ENCODE measurements at places on chromosomes 16 and 17. TPM values are rescaled to one million over a fixed set of nuclear protein-coding genes. Genes with fewer than 3 reads are reported as not detected.

Gene SLC12A3
- total RNA-seq = not detected

GRCh38 chr17:62897706-62898105 lies 68.3 kb upstream of the TANC2 start:
- H3K36me3 ChIP-seq = no peaks in the 10 kb centered on the region
- H3K27ac ChIP-seq = no peak overlapping the region
- no peak for DNase-seq
- H3K4me3 ChIP-seq = no peak overlapping the region

Gene RBBP6
- total RNA-seq = 32.2 TPM

DNA sequence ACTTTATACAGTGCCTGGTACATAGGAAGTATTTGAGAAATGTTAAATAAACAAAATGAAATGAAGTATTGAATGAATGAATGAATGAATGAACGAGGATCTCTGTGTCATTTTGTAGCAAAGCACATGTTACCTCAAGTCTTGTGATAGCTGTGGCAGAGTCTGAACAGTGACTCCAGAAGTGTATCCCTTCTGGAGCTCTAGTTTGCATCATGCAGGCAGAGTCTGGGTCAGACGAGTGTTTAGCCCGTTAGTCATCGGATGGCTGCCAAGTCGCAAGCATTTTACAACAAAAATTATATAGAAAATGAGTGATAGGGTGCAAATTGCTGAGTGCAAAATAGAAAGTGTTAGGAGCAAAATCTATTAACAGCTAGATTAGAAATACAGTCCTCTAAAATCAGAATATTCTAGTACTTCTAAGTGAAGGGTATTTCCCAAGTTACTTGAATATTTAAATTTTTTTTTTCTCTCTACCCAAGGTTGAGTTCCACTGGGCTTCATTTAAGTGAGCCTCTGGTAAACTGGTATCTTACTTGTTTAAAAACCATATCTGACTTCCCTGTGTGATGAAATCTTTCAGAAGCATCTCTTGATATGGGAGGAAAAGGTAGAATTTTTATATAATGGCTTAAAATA lies 113.3 kb downstream of the FTO start:
- no peaks in the 10 kb centered on the region for H3K27me3 ChIP-seq
- no peaks in the 10 kb centered on the region for H3K36me3 ChIP-seq
- no peak overlapping the region for H3K4me3 ChIP-seq
- peaks cover 26% of the 10 kb centered on the region for H3K4me1 ChIP-seq
- H3K27ac ChIP-seq = no peak overlapping the region
- DNase-seq = no peak

GRCh38 chr17:9249245-9249953 lies 228.1 kb downstream of the NTN1 start:
- H3K27me3 ChIP-seq = no peaks in the 10 kb centered on the region
- no peak for DNase-seq
- H3K36me3 ChIP-seq = no peaks in the 10 kb centered on the region
- H3K4me1 ChIP-seq = peaks cover 2% of the 10 kb centered on the region
- no peak overlapping the region for H3K27ac ChIP-seq
- no peak overlapping the region for H3K4me3 ChIP-seq

GRCh38 chr17:17684906-17685774 lies 3.9 kb downstream of the RAI1 start:
- no peaks in the 10 kb centered on the region for H3K27me3 ChIP-seq
- H3K36me3 ChIP-seq = no peaks in the 10 kb centered on the region
- peak overlapping the region; percentile 80 for H3K27ac ChIP-seq
- H3K4me1 ChIP-seq = peaks cover 30% of the 10 kb centered on the region
- no peak overlapping the region for H3K4me3 ChIP-seq
- DNase-seq = peak; percentile 64

- H3K27ac ChIP-seq = peak overlapping the region; percentile 48
- peaks cover 21% of the 10 kb centered on the region for H3K4me1 ChIP-seq
- DNase-seq = peak; percentile 57
- no peaks in the 10 kb centered on the region for H3K27me3 ChIP-seq
Observed at GRCh38 chr16:22300427-22301071, 3.3 kb downstream of the POLR3E start.

Gene ERN2
- total RNA-seq = not detected

Gene NHLRC4
- not detected for total RNA-seq

Gene C1QL1
- 1.1 TPM for total RNA-seq

- no peaks in the 10 kb centered on the region for H3K36me3 ChIP-seq
- no peak overlapping the region for H3K4me3 ChIP-seq
- DNase-seq = no peak
- H3K4me1 ChIP-seq = no peaks in the 10 kb centered on the region
- H3K27ac ChIP-seq = no peak overlapping the region
- no peaks in the 10 kb centered on the region for H3K27me3 ChIP-seq
Observed at GRCh38 chr16:899683-900060, 71.1 kb downstream of the LMF1 start.

DNA sequence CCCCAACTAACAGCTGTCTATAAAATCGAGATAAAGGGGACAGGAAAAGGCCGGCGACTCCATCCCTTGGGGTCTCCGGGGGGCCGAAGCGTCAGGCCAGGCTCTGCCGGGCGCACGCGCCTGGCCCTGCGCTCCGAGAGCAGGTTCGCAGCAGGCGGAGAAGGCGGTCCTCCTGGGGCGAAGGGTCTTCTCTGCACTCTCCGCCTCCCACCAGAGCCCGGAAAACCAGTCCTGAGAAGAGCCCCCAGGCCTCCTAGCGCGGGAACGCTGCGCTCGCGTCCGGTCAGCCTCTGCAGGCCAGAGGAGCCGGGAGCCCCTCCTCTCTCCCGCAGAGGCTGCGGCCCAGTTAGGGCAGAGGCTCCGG lies 5.1 kb downstream of the FOXF1 start:
- peaks cover 99% of the 10 kb centered on the region for H3K27me3 ChIP-seq
- peaks cover 19% of the 10 kb centered on the region for H3K4me1 ChIP-seq
- no peak overlapping the region for H3K27ac ChIP-seq
- H3K4me3 ChIP-seq = no peak overlapping the region

Gene BBS2
- 75.9 TPM for total RNA-seq

- H3K27ac ChIP-seq = no peak overlapping the region
- DNase-seq = no peak
- H3K4me3 ChIP-seq = no peak overlapping the region
- H3K36me3 ChIP-seq = no peaks in the 10 kb centered on the region
- H3K27me3 ChIP-seq = no peaks in the 10 kb centered on the region
- peaks cover 39% of the 10 kb centered on the region for H3K4me1 ChIP-seq
Observed at GRCh38 chr16:65069065-65069464, 52.8 kb downstream of the CDH11 start.

- no peak overlapping the region for H3K4me3 ChIP-seq
- peak overlapping the region; percentile 31 for H3K27ac ChIP-seq
- H3K4me1 ChIP-seq = peaks cover 17% of the 10 kb centered on the region
- DNase-seq = peak; percentile 78
- no peaks in the 10 kb centered on the region for H3K27me3 ChIP-seq
Observed at GRCh38 chr17:40026816-40027613, 11.8 kb downstream of the CSF3 start.

DNA sequence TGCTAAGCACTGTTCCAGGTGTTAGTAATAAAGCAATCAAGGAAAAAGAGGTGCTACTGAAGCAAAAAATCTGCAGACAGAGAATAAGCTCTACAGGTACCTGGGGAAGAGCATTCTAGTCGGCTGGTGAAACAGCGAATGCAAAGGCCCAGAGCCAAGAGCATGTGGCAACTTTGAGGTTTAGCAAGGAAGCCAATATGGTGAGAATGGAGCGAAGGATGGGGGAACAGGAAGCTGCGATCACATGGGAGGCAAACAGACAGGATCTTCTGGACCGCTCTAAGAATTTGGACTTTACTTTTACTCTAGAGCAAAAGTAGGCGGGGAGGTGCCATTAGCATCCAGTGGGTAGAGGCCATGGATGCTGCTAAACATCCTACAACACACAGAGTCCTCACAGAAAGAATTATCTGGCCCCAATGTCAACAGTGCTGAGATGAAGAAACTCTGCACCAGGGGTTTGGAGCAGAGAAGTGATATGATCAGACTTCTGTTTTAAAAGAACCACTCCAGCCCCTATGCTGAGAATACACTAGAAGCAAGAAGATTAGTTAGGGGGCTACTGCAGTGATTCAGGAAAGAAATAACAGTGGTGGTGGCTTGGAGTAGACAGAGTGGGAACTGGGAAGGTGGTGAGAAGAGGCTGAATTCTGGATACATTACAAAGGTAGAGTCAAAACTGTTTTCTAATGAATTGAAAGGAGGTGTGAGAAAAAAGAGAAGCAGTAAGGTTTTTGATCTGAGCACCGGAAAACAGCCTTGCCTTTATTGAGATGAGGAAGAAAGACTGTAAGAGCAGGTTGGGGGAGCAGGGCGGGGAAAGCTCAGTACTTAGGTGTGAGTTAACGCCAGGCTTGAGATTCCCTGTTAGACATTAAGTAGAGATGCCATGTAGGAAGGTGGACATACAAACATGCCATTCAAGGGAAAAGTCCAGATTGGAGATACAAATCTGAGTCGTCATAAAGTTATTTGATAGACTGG lies 11.0 kb downstream of the EFTUD2 start:
- H3K4me1 ChIP-seq = no peaks in the 10 kb centered on the region
- H3K4me3 ChIP-seq = no peak overlapping the region
- no peak overlapping the region for H3K27ac ChIP-seq
- H3K27me3 ChIP-seq = no peaks in the 10 kb centered on the region
- DNase-seq = no peak

DNA sequence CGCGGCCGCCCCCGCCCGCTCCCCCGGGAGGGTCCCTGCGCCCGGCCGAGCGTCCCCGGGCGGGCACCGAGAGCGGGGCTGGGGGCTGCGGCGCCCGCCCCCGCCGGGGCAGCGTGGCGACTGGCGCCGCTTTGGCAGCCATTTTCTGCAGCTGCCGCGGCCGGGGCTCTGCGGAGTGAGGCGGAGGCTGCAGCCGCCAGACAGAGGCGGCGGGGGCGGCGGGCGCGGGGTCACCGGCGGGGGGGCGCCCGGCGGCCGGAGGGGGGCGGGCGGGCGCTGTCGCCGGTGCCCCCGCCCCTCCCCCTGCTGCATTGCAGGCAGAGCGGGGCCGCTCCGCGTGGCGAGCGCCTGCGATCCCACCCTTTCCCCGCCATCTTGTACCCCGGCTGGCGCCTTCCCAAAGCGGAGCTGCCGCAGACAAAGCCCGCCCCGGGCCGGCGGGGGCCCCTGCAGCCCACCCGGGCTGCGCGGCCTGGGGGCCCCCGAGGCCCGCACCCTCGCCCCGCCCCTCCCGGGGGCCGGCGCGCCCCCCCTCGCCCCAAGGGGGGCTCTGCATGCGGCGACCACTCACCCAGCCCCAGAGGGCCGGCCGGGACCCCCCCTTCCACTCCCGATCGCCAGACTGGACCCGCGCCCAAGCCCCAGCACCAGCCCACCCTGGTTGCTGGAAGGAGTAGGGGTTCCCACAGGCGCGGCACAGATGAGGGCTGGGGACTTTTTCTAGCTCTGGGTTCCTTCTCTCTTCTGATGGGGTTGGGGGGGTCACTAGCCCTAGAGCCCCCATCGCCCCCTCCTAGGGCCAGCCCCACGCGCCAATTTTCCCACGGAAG lies 16.6 kb upstream of the CBX8 start:
- H3K4me1 ChIP-seq = peaks cover 56% of the 10 kb centered on the region
- no peak overlapping the region for H3K27ac ChIP-seq
- peak overlapping the region; percentile 34 for H3K4me3 ChIP-seq
- peaks cover 73% of the 10 kb centered on the region for H3K27me3 ChIP-seq
- DNase-seq = no peak
- H3K36me3 ChIP-seq = no peaks in the 10 kb centered on the region

- H3K27me3 ChIP-seq = peaks cover 1% of the 10 kb centered on the region
- no peaks in the 10 kb centered on the region for H3K4me1 ChIP-seq
- H3K4me3 ChIP-seq = no peak overlapping the region
- no peak overlapping the region for H3K27ac ChIP-seq
- no peak for DNase-seq
- H3K36me3 ChIP-seq = peaks cover 35% of the 10 kb centered on the region
Observed at GRCh38 chr17:30244853-30245385, 9.4 kb upstream of the SLC6A4 start.

GRCh38 chr16:30604316-30604947 lies 5.8 kb downstream of the ZNF689 start:
- no peaks in the 10 kb centered on the region for H3K27me3 ChIP-seq
- H3K27ac ChIP-seq = no peak overlapping the region
- H3K4me3 ChIP-seq = no peak overlapping the region
- DNase-seq = no peak

GRCh38 chr17:41483991-41484826 lies 3.3 kb upstream of the KRT35 start:
- H3K4me3 ChIP-seq = no peak overlapping the region
- H3K36me3 ChIP-seq = no peaks in the 10 kb centered on the region

Gene FOXC2
- total RNA-seq = 1.9 TPM

- H3K4me1 ChIP-seq = no peaks in the 10 kb centered on the region
- no peaks in the 10 kb centered on the region for H3K36me3 ChIP-seq
- no peak overlapping the region for H3K27ac ChIP-seq
- no peaks in the 10 kb centered on the region for H3K27me3 ChIP-seq
- H3K4me3 ChIP-seq = no peak overlapping the region
Observed at GRCh38 chr16:76614269-76614668, 337.1 kb downstream of the CNTNAP4 start.

- H3K4me3 ChIP-seq = no peak overlapping the region
- H3K36me3 ChIP-seq = no peaks in the 10 kb centered on the region
- H3K27me3 ChIP-seq = no peaks in the 10 kb centered on the region
- no peaks in the 10 kb centered on the region for H3K4me1 ChIP-seq
- peak; percentile 26 for DNase-seq
Observed at GRCh38 chr16:9908613-9909012, 273.6 kb downstream of the GRIN2A start.

Gene WFIKKN1
- 0.11 TPM for total RNA-seq

GRCh38 chr17:28570716-28571360 lies 486 bp downstream of the PIGS start:
- peaks cover 56% of the 10 kb centered on the region for H3K4me1 ChIP-seq
- peak overlapping the region; percentile 91 for H3K27ac ChIP-seq
- DNase-seq = no peak

GRCh38 chr17:18225642-18226283 lies 328 bp downstream of the LLGL1 start:
- no peaks in the 10 kb centered on the region for H3K36me3 ChIP-seq
- peak; percentile 35 for DNase-seq
- H3K27me3 ChIP-seq = no peaks in the 10 kb centered on the region
- no peak overlapping the region for H3K27ac ChIP-seq
- peaks cover 23% of the 10 kb centered on the region for H3K4me1 ChIP-seq

DNA sequence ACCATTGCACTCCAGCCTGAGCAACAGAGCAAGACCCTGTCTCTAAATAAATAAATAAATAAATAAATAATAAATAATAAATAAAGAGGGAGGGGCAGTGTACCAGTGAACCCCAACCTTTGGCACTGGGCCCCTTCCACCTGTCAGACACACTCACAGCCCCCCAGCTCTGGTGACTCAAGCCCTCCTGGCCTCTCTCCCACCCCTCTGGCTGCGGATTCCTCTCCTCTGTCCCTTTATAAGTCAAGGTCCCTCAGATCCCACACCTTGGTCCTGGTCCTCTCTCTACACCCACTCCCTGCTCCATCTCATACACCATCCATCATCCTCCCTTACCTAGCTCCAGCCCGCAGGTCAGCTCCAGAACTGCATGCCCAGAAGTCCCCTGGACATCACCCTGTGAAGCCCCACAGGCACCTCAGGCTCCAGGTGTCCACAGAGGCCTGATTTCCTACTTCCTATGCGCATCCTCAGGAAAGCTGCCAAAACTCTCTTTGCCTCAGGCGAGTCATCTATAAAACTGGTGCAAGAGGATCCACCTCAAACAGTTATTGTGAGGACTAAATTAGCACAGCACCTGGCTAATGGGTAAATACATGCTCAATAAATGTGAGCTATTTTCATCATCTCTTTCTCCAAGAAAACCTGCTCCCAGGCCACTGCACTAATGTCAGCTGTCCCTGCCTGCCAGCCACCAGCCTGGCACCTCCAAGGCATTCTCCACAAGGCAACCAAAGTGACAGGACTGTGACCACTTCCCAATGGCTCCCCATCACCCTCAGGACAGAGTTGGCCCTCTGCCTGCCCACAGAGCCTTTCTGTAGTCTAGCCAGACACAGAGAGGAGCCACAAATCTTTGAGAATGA lies 46.8 kb downstream of the BEAN1 start:
- H3K27ac ChIP-seq = no peak overlapping the region
- no peak for DNase-seq
- no peaks in the 10 kb centered on the region for H3K36me3 ChIP-seq
- no peaks in the 10 kb centered on the region for H3K27me3 ChIP-seq
